ENCODE measurements at places on chromosomes 6 and 20.

GRCh38 chr6:168640181-168640580 is 199.2 kb downstream of the SMOC2 start:
- no peak for DNase-seq

DNA sequence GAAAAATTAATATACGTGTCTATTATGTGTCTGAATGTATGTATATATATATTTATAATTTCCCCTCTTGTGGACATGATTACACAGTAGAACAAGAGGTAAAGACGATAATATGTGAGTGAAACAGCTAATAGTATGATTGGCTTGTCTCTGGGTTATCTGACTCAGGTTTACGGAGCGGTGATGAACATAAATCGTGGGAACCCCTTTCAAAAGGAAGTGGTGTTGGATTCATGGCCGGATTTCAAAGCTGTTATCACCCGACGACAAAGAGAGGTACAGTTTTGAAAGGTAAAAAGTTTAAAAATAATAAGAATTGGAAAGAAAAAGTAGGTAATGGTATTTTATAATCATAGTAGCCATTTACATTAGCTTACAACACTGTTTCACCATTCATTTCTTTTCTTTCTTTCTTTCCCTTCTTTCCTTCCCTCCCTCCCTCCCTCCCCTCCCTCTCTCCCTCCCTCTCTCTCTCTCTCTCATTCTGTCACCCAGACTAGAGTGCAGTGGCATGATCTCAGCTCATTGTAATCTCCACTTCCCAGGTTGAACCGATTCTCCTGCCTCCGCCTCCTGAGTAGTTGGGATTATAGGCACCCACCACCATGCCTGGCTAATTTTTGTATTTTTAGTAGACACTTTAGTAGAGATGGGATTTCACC is 15.9 kb downstream of the GLYATL3 start:
- no peak for DNase-seq

DNA sequence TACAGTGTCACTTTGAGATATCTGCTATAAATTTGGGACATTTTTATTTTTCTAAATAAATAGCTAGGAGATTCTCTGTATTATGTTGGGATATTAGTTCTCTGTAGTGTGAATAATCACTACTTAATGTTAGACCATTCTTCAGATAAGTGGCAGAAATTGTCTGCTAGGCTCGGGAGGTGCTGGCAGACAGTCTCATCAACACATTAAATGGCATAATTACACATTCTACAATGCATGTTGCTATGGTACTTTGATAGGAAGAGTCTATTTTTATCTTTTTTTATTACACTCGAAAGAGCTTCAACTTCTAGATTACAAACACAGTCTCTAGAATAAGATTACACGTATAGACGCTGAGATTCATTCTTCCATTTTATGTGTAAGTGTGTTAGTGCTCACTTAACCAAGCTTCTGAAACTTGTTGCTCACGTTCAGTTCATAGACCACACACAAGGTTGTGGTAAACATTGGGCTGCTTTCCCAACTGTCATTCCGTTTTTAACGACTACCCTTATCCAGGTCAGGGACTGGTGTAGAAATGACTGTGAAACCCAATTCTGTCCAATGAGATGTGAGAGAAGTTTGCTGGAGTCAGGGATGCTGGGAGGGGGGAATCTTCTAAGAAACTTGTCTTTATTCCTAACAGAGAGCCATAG is 78.6 kb downstream of the TPBG start:
- no peak for DNase-seq

GRCh38 chr6:107493158-107494057 is 3.5 kb downstream of the SOBP start:
- DNase-seq = no peak

- no peak for DNase-seq
Measured at GRCh38 chr6:25709761-25710160, 44.8 kb upstream of the SLC17A4 start.

DNA sequence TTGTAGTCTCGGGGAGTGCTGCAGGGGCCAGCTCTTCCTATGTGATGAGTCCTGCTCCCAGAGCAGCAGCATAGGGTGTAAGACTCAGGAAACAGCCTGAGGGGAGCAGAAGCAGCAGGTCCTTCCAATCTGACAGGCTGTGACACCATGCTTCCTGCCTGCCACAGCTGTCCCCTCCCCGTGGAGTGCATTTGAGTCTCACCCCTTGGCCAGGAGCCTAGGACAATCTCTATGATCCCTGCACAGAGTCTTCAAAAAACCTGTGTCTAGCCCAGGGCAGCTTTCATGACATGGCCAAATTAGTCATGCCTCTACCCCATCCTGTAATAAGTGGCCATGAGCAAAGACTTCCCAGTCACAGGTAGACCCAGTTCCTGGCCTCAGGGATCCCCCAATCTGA is 23.1 kb upstream of the LRFN2 start:
- no peak for DNase-seq

DNA sequence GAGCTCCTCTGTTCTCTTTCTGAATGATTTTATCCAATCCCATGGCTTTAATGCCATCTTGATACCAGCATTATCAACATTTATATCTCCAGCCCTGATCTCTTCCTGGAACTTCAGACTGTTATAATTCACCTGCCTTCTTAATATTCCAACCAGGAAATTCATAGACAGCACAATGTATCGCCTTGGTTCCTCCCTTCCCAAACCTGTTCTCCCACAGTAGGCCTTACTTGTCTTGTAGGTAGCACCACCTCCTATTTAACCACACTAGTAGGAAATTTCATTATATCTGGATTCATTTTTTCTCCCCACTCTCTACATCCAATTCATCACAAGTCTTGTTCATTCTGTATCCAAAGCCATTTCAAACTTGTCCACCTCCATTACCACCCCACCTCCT is 106.3 kb upstream of the SHLD1 start:
- no peak for DNase-seq

GRCh38 chr6:115358616-115359015 is 702.1 kb downstream of the FRK start:
- no peak for DNase-seq

DNA sequence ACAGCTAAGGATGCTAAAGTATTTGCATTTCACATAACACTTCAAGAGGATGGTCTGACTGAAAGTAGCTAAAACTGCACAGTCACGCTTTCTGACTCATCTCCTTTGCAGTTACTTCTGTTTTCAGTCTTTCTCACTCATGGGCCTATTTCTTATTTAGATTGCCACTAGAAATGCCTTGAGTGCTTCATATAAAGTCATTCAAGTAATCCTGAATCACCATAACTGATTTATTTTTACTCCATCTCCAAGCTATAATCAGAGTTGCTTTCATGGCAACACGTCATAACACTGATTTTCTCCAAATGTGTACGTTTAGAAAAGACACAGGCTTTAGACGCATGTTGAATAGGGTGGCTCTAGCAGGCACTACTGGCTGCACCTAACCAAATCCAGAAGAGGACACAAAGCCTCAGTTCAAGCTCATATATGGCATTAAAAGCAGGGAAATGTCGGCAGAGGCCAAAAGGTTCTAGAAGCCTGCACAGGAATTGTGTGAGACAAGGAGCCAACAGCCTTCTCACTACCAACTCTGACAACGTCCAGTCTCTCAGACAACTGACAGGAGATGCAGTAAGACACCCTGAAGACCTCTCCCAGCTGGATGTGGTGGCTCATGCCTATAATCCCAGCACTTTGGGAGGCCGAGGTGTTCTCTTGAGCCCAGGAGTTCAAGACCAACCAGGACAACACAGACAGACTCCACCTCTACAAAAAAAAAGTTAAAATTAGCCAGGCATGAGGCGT is 64.1 kb upstream of the BEND6 start:
- DNase-seq = no peak

GRCh38 chr6:103893141-103893581 is 966.6 kb downstream of the HACE1 start:
- no peak for DNase-seq

DNA sequence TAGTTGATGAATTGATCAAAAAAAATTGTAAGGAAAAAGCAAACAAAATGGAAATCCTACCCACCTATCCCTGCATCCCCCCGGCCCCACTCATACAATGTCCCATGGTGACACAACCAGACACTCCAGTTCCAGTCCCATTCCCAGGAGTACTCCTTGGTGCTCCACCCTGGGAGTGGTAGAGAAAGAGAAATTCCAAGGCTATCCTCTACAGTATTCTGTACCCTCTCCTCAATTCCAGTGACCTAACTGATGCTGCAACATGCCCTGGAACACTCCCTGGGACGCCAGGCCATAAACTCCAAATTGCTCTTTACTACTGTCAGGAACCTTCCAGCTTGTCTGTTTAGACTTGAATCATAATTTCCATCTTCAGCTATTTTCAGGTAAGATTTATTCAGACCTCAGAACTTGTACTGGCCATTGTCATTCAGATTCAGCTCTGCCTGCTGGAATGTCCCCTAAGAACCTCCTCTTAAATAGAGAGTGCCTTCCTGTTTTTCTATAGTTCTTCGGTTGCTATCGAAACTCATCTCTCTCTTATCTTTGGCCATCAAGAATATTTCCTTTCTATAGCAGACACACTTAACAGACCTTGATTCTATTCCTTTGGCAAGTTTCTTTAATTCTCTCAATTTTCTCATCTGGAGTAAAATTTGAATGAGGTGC is 8.7 kb downstream of the GPX6 start:
- no peak for DNase-seq

GRCh38 chr6:35600659-35601125 is 88.0 kb upstream of the TULP1 start:
- no peak for DNase-seq

DNA sequence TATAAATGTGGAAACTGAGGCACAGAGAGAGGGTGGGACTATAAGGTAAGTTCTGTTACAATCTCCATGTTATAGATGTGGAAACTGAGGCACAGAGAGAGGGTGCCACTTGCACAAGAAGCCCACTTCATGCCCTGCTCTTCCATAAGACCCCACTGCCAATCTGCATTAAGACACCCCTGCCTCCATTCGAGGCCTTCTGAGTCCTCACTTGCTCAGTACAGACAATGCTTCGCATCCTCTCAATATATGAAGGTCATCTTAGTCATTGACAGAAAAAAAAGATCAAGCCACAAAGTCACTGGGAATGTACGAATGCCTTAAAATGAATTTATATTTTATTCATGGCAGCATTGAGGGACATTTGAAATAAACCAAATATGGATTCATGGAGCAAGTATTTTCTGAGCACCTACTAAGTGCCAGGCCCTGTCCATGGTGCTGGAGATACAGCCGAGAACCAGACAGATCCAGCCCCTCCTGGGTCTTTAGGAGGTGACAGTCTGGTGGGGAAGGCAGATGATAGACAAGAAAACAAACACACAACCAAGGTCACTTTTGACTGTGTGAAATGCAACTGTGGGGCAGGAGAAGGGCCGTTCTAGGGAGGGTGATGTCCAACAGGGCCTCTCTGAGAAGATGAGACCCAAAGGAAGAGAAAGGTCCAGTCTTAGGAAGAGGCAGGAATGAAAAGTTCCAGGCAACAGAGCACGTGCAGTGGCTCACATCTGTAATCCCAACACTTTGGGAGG is 92.5 kb upstream of the PTPN1 start:
- DNase-seq = no peak

GRCh38 chr6:88059191-88059590 is 11.6 kb downstream of the SPACA1 start:
- no peak for DNase-seq

- DNase-seq = no peak
Measured at GRCh38 chr6:91083211-91083610, 496.3 kb upstream of the MAP3K7 start.

- no peak for DNase-seq
Measured at GRCh38 chr20:24739746-24740145, 209.3 kb upstream of the CST7 start.

DNA sequence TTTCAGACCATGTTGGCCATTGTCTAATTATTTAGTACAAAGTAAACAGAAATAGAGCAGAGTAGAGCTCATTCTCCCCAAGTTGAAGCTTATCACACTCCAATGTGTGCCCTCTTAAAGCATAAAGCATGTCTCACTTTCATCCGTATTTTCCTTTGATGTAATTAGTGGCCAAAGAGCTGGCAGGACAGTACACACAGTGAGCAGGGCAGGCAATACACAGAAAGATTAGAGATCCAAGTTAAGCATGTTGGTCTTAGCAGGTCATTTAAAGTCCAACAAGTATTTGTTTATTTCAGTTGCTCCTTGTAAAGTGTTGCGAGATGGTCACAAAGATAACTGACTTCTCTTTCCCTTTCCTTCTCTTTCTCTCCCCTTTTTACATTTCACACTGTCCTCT is 47.2 kb downstream of the RFX6 start:
- no peak for DNase-seq

DNA sequence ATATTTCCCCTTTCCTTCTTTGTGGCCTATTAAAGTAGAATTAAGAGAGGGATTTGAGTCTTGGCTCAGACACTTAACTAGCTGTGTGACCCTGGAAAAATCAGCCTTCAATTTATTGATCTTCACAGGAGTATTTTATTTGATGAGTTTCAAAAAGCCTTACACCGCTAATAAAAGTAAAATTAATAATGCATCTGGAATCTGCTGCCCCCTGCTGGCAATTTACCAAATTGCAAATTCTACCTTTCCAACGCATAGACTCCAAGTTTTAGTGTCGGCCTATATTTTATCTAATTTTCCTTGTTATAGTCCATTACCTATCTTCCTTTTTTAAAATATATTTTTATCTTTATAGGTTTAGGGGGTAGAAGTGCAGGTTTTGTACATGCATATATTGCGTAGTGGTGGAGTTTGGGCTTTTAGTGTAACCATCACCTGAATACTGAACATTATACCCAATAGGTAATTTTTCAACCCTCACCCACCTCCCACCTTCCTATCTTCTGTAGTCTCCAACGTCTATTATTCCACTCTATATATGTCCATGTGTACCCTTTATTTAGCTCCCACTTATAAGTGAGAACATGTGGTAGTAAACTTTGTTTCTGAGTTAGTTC is 46.3 kb downstream of the GOPC start:
- peak; percentile 59 for DNase-seq

GRCh38 chr6:32816746-32817204 is at the start of gene HLA-DOB:
Gene HLA-DOB (minus strand): TSS chr6:32817002. CDS start chr6:32816951, 51 bp downstream.
- no peak for DNase-seq

DNA sequence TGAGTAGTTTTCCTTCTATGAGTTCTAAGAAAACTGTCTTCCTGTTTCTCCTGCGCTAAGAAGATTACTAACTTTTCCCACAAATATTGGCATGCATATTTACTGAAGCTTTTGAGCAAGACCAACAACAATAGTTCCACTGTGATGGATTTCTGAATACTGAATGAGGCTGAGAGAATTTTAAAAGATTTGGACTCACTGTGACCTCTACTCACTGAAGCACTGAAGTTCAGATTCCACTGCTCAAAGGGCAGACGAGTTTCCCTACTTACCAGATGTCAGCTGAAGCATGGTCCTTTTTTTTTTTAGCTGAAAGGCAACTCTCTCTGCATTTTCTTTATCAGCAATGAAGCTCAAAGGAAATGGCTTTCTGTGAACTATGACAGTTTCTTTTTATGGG is 718.5 kb downstream of the RFPL4B start:
- DNase-seq = no peak

All from activated CD4-positive, CD25-positive, alpha-beta regulatory T cell treated with anti-CD3 and anti-CD28 coated beads, Interleukin-2, amount 50 U/mL, for 72 hours (primary cell).